ENCODE measurements at places on chromosomes 7 and 10. TPM values are rescaled to one million over a fixed set of nuclear protein-coding genes. Genes with fewer than 3 reads are reported as not detected.

Gene UNC5B
- total RNA-seq: 22.4 TPM

Gene SFTPA1
- total RNA-seq: 0.19 TPM

DNA sequence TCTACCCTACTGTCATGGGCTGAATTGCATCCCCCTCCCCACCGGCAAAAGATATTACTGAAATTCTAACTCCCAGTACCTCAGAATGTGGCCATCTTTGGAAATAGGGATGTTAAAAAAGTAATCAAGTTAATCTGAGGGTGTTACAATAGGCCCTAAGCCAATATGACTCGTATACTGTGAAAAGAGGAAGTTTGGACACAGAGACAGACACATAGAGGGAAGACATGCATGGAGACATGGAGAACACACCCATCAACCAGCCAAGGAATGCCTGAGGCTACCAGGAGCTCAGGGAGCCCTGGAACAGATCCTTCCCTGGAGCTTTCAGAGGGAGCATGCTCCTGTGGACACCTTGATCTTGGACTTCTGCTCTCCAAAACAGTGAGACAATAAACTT, 138.2 kb upstream of the ADO start:
- no peak for DNase-seq

DNA sequence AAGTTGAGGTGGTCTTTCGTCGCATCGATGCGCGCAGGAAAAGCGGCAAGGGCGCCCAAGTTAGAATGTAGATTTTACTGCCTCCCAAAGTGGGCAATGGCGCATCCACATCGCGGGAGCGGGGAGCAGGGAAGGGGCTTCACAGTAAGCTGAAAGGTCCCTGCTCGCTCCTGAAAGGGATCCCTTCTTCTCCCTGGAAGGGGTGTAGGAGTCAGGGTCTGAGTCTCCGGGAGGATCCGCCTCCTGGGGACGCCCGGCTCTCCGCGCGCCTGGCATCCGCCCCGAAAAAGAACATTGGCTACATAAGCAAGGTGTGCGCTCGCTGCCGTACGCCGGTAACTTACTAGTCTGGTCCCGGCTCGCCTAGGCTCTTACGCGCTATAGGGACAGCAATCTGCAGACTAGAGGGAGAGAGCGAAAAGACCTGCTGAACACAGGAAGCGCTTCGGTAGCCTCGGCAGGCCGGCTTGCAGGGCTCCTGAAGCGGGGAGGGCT, 804 bp downstream of the UNC5B start:
- DNase-seq: no peak

DNA sequence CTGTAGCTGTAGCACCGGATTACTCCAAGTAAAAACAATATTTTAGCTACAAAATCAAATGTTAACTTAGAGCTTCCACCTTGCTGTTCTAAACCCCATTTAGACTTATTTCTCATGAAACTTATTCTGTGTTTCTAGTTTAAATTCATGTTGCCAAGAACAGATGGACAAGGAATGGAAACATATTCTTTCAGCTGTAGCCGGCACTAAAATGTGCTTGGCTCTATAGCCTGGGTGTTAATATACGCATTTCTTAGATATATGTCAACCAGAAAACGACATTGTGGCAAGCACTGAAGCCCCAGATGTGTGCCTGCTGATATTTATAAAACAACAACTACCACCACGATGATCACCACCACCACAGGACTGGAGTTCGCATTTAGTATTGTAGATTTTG, 190.3 kb upstream of the ETV1 start:
- DNase-seq: no peak

DNA sequence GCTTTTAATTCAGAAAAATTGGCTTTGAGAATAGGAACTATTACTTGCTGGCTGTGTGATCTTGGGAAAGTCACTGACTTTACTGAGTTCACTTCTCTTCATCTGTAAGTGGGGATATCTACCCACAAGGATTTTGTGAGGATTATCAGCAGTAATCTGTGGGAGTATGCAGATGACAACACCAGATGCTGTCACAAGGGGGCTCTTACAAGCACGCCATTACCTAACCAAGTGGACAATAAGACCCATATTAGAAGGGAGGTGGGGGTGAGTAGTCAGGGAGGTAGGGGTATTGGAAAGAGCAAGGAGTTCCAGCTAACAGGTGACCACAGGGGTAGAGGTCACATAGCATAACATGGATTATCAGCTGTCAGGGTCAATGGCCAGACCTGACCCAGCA, 569.4 kb downstream of the SUGCT start:
- no peak for DNase-seq

GRCh38 chr7:29457565-29458011, 106.0 kb upstream of the PRR15 start:
- DNase-seq: no peak

DNA sequence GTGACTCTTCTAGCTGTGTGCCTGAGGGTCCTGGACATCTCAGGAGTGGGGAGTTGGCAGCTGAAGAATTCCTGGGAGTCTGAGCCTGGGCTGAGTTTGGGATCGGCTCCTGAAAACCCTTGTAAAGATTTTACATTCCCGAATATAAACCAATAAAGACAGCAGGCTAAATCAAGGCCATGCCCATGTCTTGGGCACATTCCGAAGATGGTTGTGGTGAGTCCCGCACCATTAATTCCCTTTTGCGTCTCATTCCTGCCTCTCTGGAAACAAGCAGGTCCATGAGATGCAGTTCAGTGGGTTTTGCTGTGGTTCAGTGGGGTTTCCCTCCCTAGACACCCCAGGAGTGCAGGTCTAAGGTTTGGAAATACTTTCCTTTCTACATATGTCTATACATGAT, 90.9 kb downstream of the COL26A1 start:
- no peak for DNase-seq

DNA sequence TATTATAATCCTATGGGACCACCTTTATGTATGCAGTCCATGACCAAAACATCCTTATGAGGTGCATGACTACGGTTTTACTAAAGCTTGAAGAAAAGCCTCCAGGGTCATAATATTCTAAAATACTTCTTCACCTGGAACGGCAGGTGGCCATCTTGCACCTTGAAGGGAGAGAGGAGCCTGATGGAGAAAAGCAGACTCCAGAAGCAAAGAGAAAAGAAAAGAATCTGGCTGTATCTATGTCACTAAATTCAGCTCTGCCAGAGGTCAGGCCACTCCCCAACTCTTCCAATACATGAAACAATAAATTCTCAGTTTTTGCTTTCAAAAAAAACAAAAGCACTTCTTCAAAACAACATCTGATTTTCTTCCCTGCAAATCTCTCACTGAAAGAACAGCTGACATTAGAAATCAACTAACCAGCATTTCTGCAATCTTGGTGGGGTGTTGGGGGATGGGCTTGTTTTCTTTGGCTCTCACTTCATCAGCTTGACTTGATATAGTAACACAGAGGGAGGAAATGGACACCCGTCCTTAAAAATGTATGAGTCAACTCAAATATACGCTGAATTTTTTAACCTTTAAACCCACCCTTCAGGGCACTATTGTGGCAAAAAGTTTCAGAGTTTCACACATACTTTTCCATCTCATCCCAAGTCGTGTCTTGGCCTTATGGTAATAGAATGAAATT, 21.7 kb downstream of the HIBADH start:
- no peak for DNase-seq

GRCh38 chr10:71131096-71131495, 81.3 kb upstream of the UNC5B start:
- DNase-seq: no peak

GRCh38 chr7:1864161-1864940, 194.3 kb downstream of the ELFN1 start:
- no peak for DNase-seq

- no peak for DNase-seq
These were observed 29.4 kb downstream of the CHST15 start for GRCh38 chr10:124063750-124064603.

- DNase-seq: no peak
These were observed at the start of gene KIAA1549 for GRCh38 chr7:138981332-138982203. Gene KIAA1549 (minus strand): TSS chr7:138981389. CDS start chr7:138981269, 120 bp downstream.

- no peak for DNase-seq
These were observed 1.7 kb upstream of the ST7 start for GRCh38 chr7:116951366-116952292.

- no peak for DNase-seq
These were observed 182.0 kb downstream of the STK31 start for GRCh38 chr7:23892019-23892418.

DNA sequence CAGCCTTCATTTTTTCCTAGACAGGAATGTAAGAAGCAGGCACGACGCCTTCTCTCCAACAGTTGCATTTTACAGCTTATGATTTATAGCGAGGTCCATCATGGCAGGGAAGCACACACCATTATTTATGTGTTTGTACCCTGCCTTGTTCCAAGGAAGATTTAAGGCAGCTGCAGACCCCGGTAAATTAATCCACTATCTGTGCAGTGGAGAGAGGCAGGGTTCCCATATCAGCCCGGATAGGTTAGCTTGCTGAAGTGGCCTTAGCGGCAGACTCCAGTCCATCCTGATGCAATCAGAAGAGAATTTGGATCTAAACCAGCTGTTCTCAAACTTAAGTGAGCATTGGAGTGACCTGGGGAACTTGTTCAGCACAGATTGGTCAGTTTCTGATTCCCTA, 359.4 kb downstream of the GALNT17 start:
- DNase-seq: no peak

GRCh38 chr7:102045681-102046372, 228.4 kb downstream of the CUX1 start:
- no peak for DNase-seq

DNA sequence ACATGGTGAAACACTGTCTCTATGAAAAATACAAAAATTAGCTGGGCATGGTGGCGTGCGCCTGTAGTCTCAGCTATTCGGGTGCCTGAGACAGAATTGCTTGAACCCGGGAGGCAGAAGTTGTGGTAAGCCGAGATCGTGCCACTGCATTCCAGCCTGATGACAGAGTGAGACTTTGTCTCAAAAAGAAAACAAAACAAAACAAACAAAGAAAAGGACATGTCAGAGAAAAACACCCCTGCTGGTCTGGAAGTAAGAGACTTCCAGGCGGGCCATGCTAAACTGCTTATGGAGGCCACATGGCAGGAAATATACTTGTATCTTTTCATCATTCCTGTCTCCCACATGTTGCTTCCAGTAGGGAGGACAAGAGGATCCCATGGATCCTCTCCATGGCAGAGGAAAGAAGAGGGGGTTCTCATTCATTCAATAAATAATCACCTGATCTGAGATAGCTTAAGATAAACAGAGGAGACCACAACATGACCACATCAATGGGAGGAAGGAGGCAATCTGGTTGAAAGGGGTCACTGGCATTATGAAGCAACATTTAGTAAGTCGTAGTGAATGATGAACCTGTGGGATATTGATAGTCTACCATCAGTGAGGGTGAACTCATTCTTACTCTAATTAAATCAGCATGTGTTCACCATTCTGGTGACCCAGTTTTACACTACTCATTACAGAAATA, 60.5 kb upstream of the ZNF138 start:
- no peak for DNase-seq

GRCh38 chr10:70222340-70222794, 10.9 kb downstream of the PPA1 start:
- DNase-seq: no peak
